AG04450 (cell line): ENCODE measurements at places on chromosomes 12 and 14. TPM values are rescaled to one million over a fixed set of nuclear protein-coding genes. Genes with fewer than 3 reads are reported as not detected.

CLEC14A gene
- 0.25 and 0.38 TPM in 2 replicates for polyA plus RNA-seq

SOX5 gene
- polyA plus RNA-seq, result 6.7 and 7.5 TPM in 2 replicates

EPYC gene
- polyA plus RNA-seq, result 0.11 TPM in 1 of 2 replicates, not detected in the other

HOXC10 gene
- not detected in 2 replicates for polyA plus RNA-seq

LRIG3 gene
- 58.2 and 80.1 TPM in 2 replicates for polyA plus RNA-seq

BATF gene
- polyA plus RNA-seq, result not detected in 2 replicates

NRL gene
- 0.41 and 0.46 TPM in 2 replicates for polyA plus RNA-seq

OAS3 gene
- polyA plus RNA-seq, result 8.5 and 9.3 TPM in 2 replicates

ADAMTS20 gene
- not detected in 2 replicates for polyA plus RNA-seq

HOXC4 gene
- 0.05 TPM in 1 of 2 replicates, not detected in the other for polyA plus RNA-seq

FOXN4 gene
- not detected in 2 replicates for polyA plus RNA-seq

SMCO3 gene
- polyA plus RNA-seq, result 0.05 TPM in 1 of 2 replicates, not detected in the other

ST8SIA1 gene
- polyA plus RNA-seq, result 0.04 and 0.26 TPM in 2 replicates

- no peak for DNase-seq
Measured at GRCh38 chr12:42792265-42792664, 202.7 kb upstream of the PRICKLE1 start.

GRCh38 chr14:65302571-65303189 is 109.8 kb upstream of the FUT8 start:
- no peak for DNase-seq

DNA sequence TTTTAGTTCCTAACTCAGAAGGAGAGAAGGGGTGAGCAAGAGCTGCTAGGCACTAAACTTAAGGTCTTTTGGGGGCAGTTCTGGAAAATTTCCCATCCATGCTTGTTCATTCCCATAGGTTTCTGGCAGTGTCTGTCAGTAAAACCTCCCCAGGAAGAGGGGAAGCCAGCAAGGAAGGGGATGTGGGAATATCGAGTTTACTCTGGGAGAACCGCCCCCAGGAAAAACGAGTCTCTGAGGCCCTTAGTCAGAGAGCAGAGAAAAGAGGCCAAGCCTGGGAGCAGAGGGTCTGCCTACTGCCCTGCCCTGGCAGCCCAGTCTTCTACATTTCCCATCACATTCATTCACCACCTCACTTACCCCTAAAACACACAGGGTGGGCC is 55.9 kb downstream of the TMCC3 start:
- no peak for DNase-seq

DNA sequence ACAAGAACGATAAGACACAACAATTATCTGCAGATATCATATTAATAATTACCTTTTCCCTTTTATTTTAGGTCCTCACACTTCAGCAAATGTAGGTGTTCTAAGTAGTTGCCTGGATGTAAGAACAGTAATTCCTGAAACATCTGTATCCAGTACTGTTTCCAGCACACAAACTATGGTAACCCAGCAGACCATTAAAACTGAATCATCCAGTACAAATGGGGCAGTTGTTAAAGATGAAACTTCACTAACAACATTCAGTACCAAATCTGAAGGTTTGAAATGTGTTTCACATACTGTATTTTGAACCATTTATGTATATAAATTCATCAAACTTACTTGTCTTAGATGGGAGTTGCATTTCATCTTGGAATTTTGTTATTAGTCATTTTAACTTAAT is 31.0 kb downstream of the HCFC2 start:
- DNase-seq, result no peak

GRCh38 chr12:47273191-47273626 is 193.4 kb upstream of the AMIGO2 start:
- DNase-seq, result no peak

- DNase-seq, result no peak
Measured at GRCh38 chr12:18483698-18484325, 222.5 kb downstream of the PIK3C2G start.

DNA sequence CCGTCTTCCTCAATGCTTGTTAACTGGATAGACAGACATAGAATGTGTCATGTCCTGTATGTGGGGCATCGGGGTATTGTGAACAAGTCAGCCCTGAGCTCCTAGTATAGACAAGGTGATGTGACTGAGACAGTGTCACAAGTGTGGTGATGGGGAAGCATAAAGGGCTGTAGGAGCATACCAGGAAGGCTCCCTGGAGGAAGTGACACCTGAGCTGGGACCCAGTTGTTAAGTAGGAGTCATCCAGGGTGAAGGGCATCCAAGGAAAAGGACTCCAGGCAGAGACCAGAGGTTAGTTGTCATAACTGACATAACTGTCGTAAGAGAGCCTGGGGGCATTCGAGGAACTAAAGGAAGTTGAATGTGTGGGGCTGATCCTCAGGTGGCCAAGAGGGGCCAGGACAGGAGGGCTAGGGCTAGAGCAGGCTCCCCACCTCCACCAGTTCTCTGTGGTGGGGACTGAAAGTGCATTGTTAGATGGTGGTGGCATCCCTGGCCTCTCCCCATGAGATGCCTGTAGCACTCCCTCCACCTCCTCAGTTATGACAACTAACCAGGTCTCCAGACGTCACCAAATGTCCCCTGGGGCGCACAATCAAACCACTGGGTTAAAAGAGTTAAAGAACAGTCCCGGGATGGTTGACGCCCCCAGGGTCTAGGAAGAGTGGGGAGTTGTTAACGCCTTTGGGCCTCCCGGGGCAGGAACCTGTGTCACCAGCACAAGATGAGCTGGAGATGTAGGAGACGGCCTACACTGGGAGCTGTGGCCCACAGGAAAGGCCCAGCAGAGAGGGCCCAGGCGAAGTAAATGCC is 2.4 kb downstream of the FICD start:
- no peak for DNase-seq

DNA sequence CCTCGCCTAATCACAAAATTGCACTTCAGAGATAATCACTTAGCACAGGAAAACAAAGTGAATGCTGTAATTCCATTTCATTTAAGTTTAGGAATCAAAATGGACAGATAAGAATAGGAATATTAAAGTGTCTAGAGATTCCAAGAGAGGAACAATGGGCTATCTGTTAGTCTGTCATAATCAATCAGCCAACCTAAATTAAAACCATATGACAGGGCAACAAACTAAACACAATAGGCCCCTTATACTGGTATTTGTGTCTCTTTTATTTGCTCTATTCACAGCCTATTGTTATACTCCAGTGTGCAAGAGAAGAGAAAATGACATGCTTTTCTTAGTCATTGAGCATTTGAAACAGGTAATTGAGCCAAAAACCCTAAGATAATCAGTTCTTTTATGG is 259.4 kb downstream of the PRKD1 start:
- no peak for DNase-seq

- DNase-seq, result no peak
Measured at GRCh38 chr12:126570566-126570965, 1505.3 kb downstream of the AACS start.

- DNase-seq, result no peak
Measured at GRCh38 chr12:18414671-18415070, 153.4 kb downstream of the PIK3C2G start.

- DNase-seq, result no peak
Measured at GRCh38 chr12:9367201-9367600, 159.0 kb upstream of the PZP start.

GRCh38 chr12:124543052-124543589 is 24.3 kb downstream of the NCOR2 start:
- no peak for DNase-seq

DNA sequence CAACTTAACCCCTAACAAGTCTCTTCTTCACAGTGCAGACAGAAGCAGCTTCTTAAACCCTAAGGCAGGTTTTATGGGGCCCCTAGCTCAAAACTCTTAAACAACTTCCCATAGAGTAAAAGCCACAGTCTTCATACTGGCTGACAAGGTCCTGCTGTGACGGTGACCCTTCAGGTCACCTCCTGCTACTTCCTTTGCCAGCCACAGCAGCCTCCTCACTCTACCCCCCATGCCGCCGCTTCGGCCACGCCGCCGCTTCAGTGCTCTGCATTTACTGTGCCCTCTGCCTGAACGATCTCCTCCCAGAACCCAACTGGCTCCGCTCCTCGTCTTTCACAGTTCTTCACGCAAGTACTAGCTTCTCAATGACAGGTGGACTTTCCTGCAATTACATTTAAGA is 45.5 kb downstream of the ACADS start:
- DNase-seq, result no peak

- no peak for DNase-seq
Measured at GRCh38 chr14:101069228-101069549, 165.7 kb upstream of the RTL1 start.
